ENCODE measurements at places on chromosomes 5 and 9. TPM values are rescaled to one million over a fixed set of nuclear protein-coding genes. Genes with fewer than 3 reads are reported as not detected.

DNA sequence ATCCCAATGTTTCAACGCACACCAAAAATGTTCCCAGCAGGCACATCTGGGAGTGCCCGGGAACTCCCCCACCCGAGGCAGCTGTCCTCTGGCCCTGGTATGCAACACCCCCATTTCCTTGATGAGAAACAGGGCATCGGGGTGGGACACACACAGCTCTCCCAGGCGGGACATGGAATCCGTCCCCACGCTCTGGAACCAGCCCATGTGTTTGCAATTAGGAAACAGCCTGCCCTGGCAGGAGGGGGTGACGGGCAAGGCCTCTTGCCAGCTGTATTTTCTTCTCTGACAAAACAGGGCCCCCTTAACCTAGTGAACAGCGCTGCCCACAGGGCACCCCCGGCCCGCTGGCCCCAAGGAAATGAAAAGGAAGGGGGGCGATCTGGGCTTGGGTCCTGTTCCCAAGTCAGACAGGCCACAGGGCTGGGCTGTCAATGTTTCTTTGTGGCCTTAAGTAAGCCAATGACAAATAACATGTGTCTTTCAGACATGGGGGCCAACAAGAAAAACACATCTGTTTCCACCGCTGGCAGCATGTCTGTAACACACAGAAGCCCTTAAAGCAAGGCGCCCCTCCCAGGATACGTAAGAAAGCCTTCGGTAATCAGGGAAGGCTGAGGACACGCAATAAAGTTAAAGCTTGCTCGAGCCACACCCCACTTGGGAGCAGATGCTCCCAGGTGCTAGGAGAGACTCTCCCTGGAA lies 125.3 kb downstream of the ROR2 start:
- no peak for DNase-seq

- no peak for DNase-seq
Measured at GRCh38 chr5:130436430-130436829, 532.2 kb downstream of the CHSY3 start.

DNA sequence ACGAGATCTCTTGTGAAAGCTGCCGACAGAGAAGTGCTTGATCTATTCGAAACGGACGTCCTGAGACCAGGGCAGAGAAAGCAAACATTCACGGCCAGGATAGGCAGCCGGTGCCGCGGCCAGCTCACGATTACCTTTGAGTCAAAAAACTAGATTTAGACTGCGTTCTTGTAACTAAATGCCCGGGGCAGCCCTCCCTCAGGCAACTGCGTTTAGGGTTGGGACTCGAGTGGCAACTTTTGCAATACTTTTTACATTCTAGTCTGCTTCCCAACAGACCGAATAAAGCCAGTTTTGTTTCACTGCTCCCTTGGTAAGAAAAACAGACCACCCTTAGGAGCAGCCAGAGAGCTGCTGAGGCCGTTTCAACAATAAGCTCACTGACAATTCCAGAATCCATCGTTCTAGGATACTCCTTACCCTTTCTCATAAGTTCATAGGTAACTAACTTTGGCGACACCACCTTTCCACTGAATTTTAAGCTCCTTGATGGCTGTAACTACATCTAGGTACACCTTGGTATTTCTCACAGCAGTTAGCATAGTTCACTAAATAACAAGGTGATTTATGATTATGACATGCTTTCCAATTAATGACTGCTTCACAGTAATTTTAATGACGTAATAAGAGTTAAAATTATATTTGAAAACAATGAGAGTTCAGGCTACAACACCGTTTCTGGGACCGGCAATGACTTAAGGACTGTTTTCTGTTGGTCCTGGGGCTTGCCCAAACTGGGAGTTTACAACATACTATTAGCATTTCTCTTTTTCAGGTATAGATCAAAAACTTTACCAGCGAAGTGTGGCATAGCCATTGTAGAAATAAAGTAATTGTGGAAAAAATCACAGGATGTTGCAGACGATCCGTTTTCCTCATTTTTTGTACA lies 899 bp upstream of the RAPGEF6 start:
- no peak for DNase-seq

GRCh38 chr9:124860582-124861341 lies 995 bp downstream of the RPL35 start:
- no peak for DNase-seq

DNA sequence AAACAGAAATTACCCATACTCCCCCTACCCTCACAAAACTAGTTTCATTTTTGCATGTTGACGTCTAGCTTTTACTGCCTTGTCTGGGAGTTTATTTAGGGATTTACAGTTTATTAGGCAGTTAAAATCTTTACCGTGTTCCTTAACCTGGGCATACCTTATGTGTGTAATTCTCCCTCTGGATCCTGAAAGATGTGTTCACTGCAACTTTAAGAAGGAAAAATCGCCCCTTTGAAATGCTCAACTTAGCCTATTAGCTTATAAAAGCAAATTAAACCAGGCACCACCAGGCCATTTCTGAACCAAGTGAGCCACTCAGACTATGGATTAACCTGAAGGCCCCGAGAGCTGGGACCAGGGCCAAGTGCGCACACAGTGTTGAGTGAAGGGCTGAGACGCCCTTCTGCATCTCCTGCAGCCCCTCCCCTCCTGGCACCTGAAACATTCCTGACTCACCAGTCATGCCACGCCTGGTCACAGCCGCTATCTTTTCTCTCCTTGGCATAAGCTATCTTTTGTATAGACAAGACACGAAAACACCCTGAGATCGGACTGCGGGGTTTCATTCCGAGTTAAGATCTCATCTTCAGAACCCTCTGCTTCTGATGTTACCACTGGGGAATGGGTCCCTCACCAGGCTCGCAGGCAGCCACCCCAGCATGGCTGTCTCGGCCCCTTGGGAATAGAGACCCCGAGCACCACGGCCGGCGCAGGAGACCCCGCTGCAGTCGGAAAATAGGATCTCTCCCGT lies 111.9 kb downstream of the ROR2 start:
- DNase-seq: no peak

- no peak for DNase-seq
Measured at GRCh38 chr9:16032799-16033198, 480.0 kb downstream of the CCDC171 start.

- DNase-seq: no peak
Measured at GRCh38 chr5:71830681-71831539, 111.8 kb downstream of the CARTPT start.

GRCh38 chr5:157902449-157903116 lies 43.6 kb upstream of the CLINT1 start:
- DNase-seq: no peak

GRCh38 chr5:143101725-143102386 lies 301.6 kb downstream of the NR3C1 start:
- DNase-seq: no peak

DNA sequence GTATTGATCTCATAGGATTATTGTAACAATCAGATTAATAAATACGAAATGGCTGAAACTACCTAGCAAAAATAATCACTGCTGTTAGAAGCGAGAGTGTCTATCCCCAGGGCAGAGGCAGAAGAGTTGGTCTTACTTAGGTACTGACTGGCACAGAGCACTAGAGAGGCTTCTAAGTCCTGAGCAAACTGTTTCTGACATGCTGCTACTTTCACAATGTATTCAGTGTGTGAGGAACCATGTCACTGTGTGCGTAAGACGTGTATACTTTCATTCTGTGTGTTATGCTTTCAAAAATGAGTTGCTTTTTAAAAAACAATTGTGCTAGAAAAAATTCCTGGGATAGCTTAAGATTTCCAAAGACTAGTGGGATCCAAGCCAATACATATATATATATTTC lies 5.5 kb upstream of the KLHL9 start:
- DNase-seq: no peak

Gene CNTNAP3B
- total RNA-seq: 4.9 TPM

Gene CXCL14
- total RNA-seq: not detected

Gene SLCO6A1
- total RNA-seq: not detected

Gene TRIP13
- 7.4 TPM for total RNA-seq

Gene ACOT12
- not detected for total RNA-seq

Gene ACTBL2
- total RNA-seq: 1.5 TPM

Gene CCNG1
- 206 TPM for total RNA-seq

Gene SLC34A1
- total RNA-seq: not detected
